WTC11 (cell line): ENCODE measurements at places on chromosomes 2 and 18.

GRCh38 chr2:197052356-197052755 is 125.8 kb upstream of the PGAP1 start:
- peaks cover 3% of the 10 kb centered on the region; the same call in 1 of the 2 replicates for H3K27me3 ChIP-seq
- H3K36me3 ChIP-seq: peaks cover 14% of the 10 kb centered on the region
- no peak for DNase-seq
- no peak overlapping the region for H3K27ac ChIP-seq
- H3K4me1 ChIP-seq: no peaks in the 10 kb centered on the region
- no peak overlapping the region for H3K4me3 ChIP-seq

GRCh38 chr2:122863532-122863931 is 1108.1 kb downstream of the TSN start:
- H3K27ac ChIP-seq: no peak overlapping the region
- peaks cover 3% of the 10 kb centered on the region for H3K4me1 ChIP-seq
- no peak overlapping the region for H3K4me3 ChIP-seq
- H3K36me3 ChIP-seq: peaks cover 4% of the 10 kb centered on the region
- no peak for DNase-seq

GRCh38 chr2:108970369-108970768 is 18.7 kb downstream of the EDAR start:
- H3K27ac ChIP-seq: no peak overlapping the region
- no peaks in the 10 kb centered on the region for H3K27me3 ChIP-seq
- peaks cover 19% of the 10 kb centered on the region for H3K4me1 ChIP-seq
- no peaks in the 10 kb centered on the region for H3K36me3 ChIP-seq
- DNase-seq: no peak

- no peaks in the 10 kb centered on the region for H3K36me3 ChIP-seq
- 0 out of 2 replicates have a peak, but pooled peaks cover 3% of the 10 kb centered on the region for H3K4me1 ChIP-seq
- DNase-seq: no peak
- H3K4me3 ChIP-seq: no peak overlapping the region
- H3K27me3 ChIP-seq: no peaks in the 10 kb centered on the region
Observed at GRCh38 chr2:185919155-185919554, 180.6 kb downstream of the FSIP2 start.

DNA sequence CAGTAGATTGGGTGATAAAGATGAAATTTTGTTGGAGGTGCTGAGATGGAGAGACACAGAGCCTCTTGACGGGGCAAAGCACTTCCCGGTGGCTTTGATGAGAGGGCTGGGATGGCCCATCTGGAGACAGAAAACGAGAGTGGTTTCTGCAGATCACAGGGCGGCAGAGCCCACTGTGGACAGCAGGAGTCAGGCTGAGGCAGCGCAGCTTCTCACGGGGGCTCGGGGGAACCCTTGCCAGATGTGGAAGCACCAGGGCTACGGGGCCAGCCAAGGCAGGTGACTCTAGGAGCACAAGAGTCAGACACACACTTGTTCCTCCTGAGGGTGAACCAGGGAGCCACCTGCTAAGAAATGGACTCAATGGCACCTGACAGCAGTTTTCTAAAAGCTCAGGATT is 78.5 kb downstream of the TPO start:
- no peaks in the 10 kb centered on the region for H3K36me3 ChIP-seq
- DNase-seq: peak; percentile 15
- H3K27ac ChIP-seq: no peak overlapping the region
- no peaks in the 10 kb centered on the region for H3K27me3 ChIP-seq

- no peak overlapping the region for H3K27ac ChIP-seq
- peaks cover 15% of the 10 kb centered on the region for H3K4me1 ChIP-seq
- DNase-seq: no peak
- no peak overlapping the region for H3K4me3 ChIP-seq
- peaks cover 4% of the 10 kb centered on the region for H3K27me3 ChIP-seq
- H3K36me3 ChIP-seq: peaks cover 5% of the 10 kb centered on the region; the same call in 1 of the 2 replicates
Observed at GRCh38 chr2:217195658-217196446, 336.0 kb upstream of the TNP1 start.

GRCh38 chr2:140539242-140539875 is 1591.5 kb downstream of the LRP1B start:
- H3K27me3 ChIP-seq: no peaks in the 10 kb centered on the region
- H3K27ac ChIP-seq: no peak overlapping the region
- no peaks in the 10 kb centered on the region for H3K36me3 ChIP-seq
- H3K4me3 ChIP-seq: no peak overlapping the region
- H3K4me1 ChIP-seq: no peaks in the 10 kb centered on the region

- no peak overlapping the region for H3K4me3 ChIP-seq
- DNase-seq: peak; percentile 66
- H3K27ac ChIP-seq: no peak overlapping the region
Observed at GRCh38 chr2:223101340-223102039, 49.5 kb downstream of the KCNE4 start.

DNA sequence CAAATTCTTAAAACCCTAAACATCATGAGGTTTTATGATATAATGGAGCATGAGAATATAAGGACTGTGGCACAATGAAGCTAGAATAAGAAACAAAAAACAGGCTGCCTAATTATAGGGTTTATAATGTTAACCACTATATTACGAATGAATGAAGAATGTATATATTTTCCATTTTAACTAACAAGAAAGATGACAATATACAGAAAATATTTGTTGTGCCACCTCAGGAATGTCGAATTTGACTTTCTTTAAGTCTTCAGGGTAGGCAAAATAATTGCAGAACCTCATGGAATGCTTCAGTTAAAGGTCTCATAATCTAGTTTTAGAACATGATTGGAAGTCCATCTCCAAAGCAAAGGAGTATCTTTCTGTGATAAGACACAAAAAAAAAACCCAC is 282.9 kb upstream of the SLC8A1 start:
- no peak overlapping the region for H3K4me3 ChIP-seq
- no peaks in the 10 kb centered on the region for H3K36me3 ChIP-seq
- no peak overlapping the region for H3K27ac ChIP-seq
- H3K27me3 ChIP-seq: no peaks in the 10 kb centered on the region

GRCh38 chr18:48983793-48984437 is 33.1 kb upstream of the SMAD7 start:
- H3K4me3 ChIP-seq: no peak overlapping the region
- no peaks in the 10 kb centered on the region for H3K36me3 ChIP-seq
- no peak for DNase-seq
- H3K27ac ChIP-seq: no peak overlapping the region
- H3K27me3 ChIP-seq: no peaks in the 10 kb centered on the region

DNA sequence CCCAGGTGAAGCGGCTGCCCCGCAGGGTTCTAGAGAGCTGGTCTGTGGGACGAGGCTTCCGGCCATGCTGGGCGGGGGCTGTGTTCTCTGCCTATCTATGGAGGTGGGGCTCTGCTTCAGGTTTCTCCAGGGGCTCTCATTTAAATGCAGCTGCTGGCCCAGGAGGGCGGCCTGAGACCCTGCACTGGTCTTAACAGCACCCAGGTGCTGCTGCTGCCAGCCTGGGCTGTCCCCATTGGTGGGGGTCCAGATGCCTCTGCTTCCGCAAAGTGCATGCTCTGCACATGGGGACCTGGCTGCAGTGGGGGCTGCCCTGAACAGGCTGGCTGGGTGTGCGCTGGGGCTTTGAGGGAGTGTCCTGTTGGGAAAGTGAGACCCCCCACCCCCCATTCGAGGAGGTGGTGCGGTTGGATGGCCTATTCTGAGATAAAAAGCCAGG is 29.7 kb upstream of the ALLC start:
- no peak overlapping the region for H3K4me3 ChIP-seq
- no peaks in the 10 kb centered on the region for H3K36me3 ChIP-seq
- H3K27ac ChIP-seq: no peak overlapping the region
- H3K27me3 ChIP-seq: no peaks in the 10 kb centered on the region
- peaks cover 8% of the 10 kb centered on the region for H3K4me1 ChIP-seq
